Tracheal epithelial cell (primary cell): ENCODE measurements at places on chromosomes 1 and 21. TPM values are rescaled to one million over a fixed set of nuclear protein-coding genes. Genes with fewer than 3 reads are reported as not detected.

Gene LCE1D
- total RNA-seq, result not detected in 2 replicates

Gene CR1
- not detected in 2 replicates for total RNA-seq

Gene CLDN19
- not detected in 2 replicates for total RNA-seq

Gene THBS3
- total RNA-seq, result 12.1 and 14.7 TPM in 2 replicates

Gene FAM151A
- not detected in 2 replicates for total RNA-seq

Gene ARHGAP30
- total RNA-seq, result 0.72 and 0.85 TPM in 2 replicates

Gene EDARADD
- total RNA-seq, result 0.85 and 3.1 TPM in 2 replicates

Gene FOXJ3
- 16.6 and 22.4 TPM in 2 replicates for total RNA-seq

Gene FCRLB
- 1.7 and 2.6 TPM in 2 replicates for total RNA-seq

Gene CHTOP
- 20.5 and 30.1 TPM in 2 replicates for total RNA-seq

Gene FMOD
- under 0.01 TPM in 1 of 2 replicates, not detected in the other for total RNA-seq
